ENCODE measurements at places on chromosomes 3 and 15.

DNA sequence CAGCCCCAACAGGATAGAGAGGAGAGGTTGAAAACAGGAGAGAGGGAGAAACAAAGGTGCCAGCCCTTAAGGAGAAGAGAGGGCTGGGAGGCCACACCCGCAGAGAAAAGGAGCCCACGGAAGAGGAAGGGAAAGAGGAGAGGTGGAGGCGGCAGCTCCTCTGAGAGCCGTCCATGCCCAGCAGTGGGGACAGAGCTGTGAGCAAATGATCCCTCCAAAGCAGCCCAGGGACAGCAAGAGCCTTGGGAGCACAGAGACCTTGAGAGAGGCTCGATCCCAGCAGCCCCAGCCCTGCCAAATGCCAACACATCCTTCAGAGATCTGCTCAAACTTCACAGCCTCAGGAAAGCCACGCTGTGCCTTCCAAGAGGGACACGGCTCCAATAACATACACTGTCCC, 66.7 kb upstream of the CORO2B start:
- DNase-seq = no peak

GRCh38 chr3:124032311-124032880, 40.5 kb upstream of the ROPN1 start:
- DNase-seq = no peak

GRCh38 chr3:128237348-128238183, 84.3 kb downstream of the EEFSEC start:
- no peak for DNase-seq

- no peak for DNase-seq
These were observed 9.4 kb upstream of the PCSK6 start for GRCh38 chr15:101498717-101499480.

DNA sequence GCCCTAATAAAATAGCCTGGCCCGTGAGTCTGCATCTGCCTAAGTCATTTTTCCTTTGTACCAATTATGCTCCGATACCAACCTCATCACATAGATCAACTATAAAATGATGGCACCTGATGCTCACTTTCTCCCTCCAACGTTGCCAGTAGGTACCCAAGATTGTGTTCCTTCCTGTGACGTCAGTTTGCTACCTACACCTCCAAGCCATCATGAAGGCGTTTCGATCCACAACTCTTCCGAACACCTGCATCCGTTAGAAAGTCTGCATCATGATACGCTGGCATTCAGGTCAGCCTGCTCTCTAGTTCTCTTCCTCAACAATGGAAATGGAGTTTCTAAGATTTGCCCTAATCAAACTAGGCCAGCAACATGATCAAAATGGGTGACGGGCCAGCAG, 7.7 kb downstream of the PKM start:
- DNase-seq = no peak

- no peak for DNase-seq
These were observed 245.1 kb downstream of the MAGI1 start for GRCh38 chr3:65793495-65794200.

- no peak for DNase-seq
These were observed 37.9 kb downstream of the MYO5C start for GRCh38 chr15:52257734-52258062.

- no peak for DNase-seq
These were observed 2.1 kb downstream of the SH3GL3 start for GRCh38 chr15:83449250-83449671.

Data from effector memory CD4-positive, alpha-beta T cell (primary cell).